Motor neuron (in vitro differentiated cells): ENCODE measurements at places on chromosomes 7 and 10.
A peak's percentile ranks its signal among the peaks of the same experiment; 100 is the strongest.

DNA sequence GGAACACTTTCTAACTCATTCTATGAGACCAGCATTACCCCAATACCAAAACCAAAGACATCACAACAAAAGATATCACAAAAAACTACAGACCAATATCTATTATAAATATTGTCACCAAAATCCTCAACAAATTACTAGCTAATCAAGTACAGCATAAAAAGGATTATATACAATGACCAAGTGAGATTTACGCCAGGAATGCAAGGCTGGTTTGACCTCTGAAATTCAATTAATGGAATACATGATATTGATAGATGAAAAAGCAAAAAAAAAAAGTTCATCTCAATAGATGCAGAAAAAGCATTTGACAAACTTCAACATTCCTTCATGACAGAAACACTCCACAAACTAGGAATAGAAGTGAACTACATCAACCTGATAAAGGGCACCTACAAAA is 175.3 kb downstream of the LCOR start:
- ATAC-seq: no peak

- peak; percentile 57 for ATAC-seq
These were observed 516.9 kb upstream of the LRRN3 start for GRCh38 chr7:110573862-110574528.

- ATAC-seq: peak; percentile 72
These were observed 8.8 kb downstream of the TMEM120A start for GRCh38 chr7:75985518-75986146.

DNA sequence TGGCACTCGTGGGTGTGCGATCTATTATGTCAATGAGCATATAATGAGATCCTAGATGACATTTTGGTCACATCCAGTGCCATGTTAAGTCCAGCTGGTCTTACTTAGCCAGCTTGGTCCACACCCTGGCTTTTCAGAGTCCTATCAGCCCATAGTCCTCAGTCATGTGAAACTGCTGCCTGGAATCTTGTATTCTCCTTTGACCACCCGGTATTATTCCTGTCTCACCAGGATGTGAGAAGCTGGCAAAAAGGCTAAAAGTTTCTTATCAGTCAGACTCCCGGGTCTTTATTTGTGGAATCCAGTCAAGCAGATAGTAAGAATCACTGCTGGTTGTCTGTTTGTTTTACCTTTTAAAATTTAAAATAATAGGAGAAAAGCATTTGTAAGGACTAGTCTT is 705.6 kb upstream of the GHITM start:
- no peak for ATAC-seq
